ENCODE measurements at places on chromosomes 4 and X.
A peak's percentile ranks its signal among the peaks of the same experiment; 100 is the strongest.

GRCh38 chrX:75784680-75785491 is at the start of gene MAGEE2:
Gene MAGEE2 (minus strand): TSS chrX:75785254. CDS start chrX:75785051, 203 bp downstream.
- DNase-seq, result no peak

DNA sequence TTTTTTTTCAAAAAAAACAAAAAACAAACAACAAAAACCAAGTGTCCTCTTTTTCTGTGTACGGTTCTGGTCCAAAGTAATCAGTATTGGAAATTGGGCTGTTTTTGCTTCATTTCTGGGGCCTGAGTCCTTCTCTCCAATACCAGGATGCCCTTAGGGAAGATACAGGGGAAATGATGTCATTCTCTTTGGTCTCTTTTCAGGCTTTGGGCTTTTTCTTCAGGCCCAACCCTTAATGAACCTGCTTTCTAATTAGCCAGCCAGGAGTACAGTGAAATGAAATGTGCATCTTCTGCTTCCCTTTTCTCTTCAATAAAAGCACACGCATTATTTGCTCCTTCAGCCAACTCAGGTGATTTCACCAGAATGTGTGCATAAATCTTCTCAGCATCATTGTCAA is 52.6 kb upstream of the RBPJ start:
- DNase-seq, result no peak

DNA sequence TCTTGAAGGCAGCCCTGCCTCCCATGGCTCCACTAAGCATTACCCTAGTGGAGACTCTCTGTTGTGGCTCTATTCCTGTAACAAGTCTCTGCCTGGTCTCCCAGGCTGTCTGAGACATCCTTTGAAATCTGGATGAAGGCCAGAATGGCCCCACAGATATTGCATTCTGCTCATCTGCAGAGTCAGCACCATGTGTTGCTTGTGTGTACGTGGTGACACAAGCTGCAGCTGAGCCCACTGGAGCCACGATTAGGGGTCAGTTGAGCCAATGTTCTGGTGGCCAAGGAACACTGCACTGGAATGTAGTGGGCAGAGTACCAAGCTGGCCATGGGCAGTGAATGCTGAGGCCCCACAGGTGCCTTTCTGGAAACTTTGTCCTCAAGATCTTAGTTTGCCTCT is 29.2 kb downstream of the GRID2 start:
- no peak for DNase-seq

- no peak for DNase-seq
Measured at GRCh38 chr4:158169931-158170690, 2.7 kb downstream of the GASK1B start.

DNA sequence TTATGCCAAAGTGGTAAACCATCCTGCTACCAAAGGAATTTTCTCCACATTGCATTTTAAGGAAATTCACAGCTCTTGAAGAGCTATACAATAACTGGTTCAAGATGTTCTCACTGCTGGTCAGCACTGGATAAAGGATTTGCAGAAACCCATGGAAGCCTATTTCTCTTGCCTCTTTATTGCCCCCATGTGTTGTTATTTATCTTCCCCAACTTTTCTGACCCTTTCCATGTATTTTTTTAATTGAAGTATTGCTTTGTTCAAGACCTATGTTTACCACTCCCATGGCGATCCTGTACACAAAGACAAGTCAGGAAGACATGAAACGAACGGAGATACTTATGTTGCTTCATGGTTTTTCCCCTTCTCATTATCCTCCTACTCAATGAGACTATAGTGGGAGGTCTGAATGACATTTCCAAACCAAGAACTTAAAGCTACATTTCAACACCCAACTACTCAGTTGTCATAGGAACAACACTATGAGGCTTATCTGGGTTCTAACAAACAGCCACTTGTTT is 566.4 kb upstream of the DIPK2B start:
- no peak for DNase-seq

DNA sequence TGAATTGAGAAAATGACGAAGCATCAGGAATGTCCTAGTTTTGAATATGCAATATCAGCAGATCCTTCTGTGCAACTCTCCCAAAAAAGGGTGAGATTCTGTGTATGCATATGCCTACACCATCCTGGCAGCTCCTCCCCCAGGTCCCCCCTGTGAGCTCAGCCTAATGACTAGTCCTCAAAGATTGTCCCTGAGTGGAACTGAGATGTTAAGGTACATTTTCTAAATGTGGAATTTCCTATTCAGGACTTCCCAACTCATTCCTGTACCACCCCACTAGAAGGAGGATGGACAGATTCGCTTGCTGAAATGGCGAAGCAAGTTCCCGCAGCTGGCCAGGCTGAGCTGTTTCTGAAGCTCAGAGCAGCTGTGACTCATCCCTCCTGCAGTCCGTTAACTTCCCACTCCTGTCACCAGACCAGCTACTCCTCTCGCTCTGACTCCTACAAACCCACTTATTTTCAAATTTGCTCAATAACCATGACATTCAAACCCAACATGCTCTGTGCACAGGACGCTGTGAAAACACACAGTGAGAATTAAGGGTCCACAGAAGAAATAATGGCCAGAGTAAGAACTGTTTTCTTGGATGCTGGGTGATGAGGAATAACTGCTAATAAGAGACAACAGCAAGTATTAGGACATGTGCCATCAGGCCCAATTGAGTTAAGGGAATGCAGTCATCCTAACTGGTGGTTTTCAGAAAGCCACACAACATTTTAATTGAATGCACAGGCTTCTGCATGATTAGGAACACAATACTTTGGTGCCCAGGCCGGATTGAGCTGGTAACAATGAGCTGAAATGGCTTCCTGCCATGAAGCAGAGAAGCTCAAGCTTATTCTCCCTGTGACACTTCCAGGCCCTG is 40.0 kb upstream of the IRF2 start:
- no peak for DNase-seq

GRCh38 chr4:171025343-171025742 is 787.9 kb upstream of the GALNTL6 start:
- no peak for DNase-seq

- no peak for DNase-seq
Measured at GRCh38 chr4:7199771-7200441, 7.6 kb downstream of the SORCS2 start.

GRCh38 chr4:146415829-146416228 is 105.9 kb downstream of the SLC10A7 start:
- no peak for DNase-seq

DNA sequence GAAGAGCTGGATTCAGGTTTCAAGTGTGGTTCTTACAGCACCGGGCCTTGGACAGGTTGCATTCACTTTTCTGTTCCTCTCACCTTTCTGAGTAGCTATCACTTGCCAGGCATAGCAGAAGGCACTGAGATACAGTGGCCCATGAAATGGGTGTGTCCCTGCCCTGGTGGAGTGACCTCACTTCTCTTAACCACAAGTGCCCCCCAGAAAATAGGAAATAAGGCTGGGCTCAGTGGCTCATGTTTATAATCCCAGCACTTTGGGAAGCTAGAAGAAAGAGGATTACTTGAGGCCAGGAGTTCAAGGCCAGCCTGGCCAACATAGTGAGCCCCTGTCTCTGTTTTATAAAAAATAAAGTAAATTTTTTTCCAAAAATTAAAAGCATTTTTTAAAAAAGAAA is 101.7 kb upstream of the KIT start:
- no peak for DNase-seq

DNA sequence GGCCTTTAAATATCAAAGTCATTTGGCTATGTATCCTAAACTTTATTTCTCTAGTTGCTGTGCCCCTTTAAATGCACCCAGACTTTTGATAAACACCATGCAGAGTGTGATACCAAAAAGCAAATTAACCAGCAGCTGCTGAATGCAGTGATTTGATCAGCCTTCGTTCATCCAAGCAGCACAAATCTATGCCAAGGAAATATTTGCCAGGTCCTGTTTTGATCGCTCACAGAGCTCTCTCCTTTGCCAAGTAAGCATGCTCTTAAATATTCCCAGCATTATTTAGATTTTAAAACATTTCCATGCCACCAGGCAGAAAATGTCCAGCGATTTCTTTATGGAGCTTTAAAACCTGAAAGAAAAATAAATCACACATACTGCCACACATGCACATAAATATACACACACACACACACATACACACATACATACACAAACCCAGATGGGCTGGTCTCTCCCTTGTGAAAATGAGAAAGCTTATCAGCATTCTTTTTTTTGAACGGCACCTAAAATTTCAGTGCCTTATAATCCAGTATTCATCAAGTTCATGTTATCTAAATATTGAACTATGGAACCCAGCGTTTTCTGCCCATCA is 35.7 kb downstream of the BTC start:
- no peak for DNase-seq

DNA sequence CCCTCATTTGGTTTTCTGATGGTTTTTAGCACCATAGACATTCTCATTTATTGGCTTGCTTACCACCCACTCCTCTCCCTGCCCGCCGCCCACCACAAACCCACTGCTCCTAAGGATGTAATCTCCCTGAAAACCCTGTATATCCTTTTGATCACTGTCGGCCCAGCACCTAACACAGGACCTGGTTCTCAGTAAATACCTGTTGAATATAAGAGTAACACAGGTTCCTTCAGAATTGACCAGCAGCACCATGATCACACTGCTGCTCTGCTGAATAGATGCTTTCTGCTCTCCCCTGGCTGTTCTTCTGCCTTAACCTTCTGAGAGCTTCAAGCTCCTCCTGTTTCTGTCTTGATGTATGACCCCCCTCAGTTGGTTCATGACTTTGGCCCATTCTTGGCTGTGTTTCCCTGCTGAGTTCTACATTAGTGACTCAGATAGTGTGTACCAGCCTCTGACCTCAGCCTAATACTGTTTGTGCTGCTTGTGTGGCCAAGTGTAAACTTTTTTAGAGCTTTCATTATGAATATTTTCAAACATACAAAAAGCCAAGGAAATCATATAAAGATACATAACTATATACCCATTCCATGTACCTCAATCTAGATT is 265.3 kb downstream of the FRMPD4 start:
- no peak for DNase-seq

DNA sequence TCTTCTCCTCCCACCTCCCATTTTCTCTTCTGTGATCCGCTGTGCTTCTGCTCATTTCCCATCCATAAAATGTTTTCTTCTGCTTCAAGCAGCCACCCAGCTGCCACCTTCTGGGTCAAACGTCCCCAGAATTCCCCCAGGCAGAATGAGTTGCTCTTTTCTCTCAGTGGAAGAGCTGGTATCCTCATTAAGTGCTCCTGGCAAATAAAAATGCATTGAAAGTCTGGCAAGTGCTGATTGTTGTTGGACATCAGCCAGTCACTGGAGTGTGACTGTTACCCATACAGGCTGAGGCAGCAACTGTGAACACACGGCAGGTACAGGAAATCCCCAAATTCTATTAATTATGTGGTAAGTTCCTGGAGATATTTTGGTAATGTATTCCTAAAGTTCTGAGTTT is 52.6 kb downstream of the LIMCH1 start:
- DNase-seq, result peak; percentile 18

- peak; percentile 69 for DNase-seq
Measured at GRCh38 chrX:133415276-133416105, at the start of gene GPC4. Gene GPC4 (minus strand): TSS chrX:133415489. CDS start chrX:133414965, 524 bp downstream.

GRCh38 chrX:150768580-150769190 is 75.5 kb downstream of the MTMR1 start:
- no peak for DNase-seq

GRCh38 chr4:82785611-82786400 is 12.8 kb downstream of the SCD5 start:
- no peak for DNase-seq

- no peak for DNase-seq
Measured at GRCh38 chr4:99847362-99847976, 30.8 kb downstream of the DAPP1 start.

DNA sequence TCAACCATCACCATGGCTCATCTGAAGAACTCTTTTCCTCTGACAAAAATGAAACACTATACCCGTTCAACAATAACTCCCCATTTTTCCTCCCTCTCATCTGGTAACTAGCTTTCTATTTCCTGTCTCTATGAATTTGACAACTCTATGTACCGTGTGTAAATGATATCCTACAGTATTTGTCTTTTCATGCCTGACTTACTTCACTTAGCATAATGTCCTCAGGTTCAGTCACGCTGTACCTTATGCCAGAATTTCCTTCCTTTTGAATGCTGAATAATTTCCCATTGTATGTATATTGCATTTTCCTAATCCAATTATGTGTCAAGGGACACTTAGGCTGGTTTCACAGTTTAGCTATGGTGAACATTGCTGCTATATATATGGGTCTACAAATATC is 18.2 kb downstream of the MAGEA9 start:
- DNase-seq, result no peak

DNA sequence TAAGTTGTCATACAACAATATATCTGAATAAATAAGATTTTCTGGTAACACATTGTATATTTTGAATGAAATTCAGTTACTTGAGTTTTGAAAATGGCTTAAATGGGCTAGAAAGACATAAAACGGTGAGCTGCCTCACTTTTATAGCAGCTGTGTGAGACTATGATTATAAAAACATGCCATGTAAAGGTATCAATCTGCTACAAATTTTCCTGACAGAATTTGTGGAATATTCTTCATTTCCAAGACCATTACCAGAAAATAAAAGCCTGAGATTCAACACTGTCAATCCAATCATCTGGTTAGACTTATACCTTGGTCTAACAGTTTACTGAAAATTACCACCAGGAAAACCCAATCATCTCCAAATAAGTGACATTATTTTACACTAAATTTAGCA is 181.1 kb downstream of the SPCS3 start:
- no peak for DNase-seq

- DNase-seq, result no peak
Measured at GRCh38 chrX:41604766-41605543, 83.8 kb upstream of the GPR34 start.

DNA sequence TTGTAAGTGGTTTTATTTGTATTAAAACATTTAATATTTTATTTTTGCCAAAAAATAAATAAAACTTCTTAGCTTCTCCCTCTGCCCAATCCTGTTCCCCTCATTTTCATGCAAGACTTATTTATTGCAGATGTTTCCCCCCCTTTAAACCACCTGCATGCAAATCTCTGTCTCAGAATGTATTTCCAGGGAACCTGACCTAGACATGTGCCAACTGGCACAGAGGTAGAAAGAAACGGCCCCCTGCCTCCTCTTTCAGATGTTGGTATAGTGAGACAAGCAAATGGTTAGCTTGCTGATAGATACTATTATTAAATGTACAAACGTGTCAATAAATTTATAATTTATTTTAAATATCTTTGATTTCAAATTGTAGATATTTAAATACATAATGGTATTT is 47.1 kb downstream of the KLF3 start:
- DNase-seq, result no peak

GRCh38 chr4:6955261-6955911 is 45.8 kb downstream of the TBC1D14 start:
- DNase-seq, result no peak

GRCh38 chr4:176927664-176928063 is 134.9 kb upstream of the VEGFC start:
- no peak for DNase-seq

DNA sequence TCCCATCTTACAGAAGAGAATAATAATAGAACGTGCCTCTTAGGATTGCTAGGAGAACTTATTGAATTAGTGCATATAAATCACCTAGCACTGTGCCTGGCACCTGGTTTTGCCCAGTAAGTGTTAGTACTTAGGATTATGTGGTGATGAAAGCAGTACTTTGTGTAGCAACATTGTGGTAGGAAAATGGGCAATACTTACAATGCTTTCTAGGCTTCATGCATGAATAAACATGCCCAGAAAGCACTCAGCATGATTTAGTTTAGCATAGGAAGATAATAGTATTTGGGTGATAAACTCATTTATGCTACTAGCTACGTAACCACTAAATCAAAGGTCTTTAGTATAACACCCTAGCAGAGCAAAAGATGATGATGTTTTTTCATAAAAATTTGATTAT is 105.6 kb downstream of the NEUROG2 start:
- no peak for DNase-seq

Measured in glutamatergic neuron (in vitro differentiated cells).